Natural killer cell treated with Interleukin-12 subunit alpha and Interleukin-12 subunit beta and Interleukin-15 and Interleukin-18, amount 100 ng/mL, for 72 hours (primary cell): ENCODE measurements at places on chromosomes 2 and 18. TPM values are rescaled to one million over a fixed set of nuclear protein-coding genes. Genes with fewer than 3 reads are reported as not detected.

- no peak for DNase-seq
Measured at GRCh38 chr2:213286161-213286560, 1.9 kb downstream of the SPAG16 start.

DNA sequence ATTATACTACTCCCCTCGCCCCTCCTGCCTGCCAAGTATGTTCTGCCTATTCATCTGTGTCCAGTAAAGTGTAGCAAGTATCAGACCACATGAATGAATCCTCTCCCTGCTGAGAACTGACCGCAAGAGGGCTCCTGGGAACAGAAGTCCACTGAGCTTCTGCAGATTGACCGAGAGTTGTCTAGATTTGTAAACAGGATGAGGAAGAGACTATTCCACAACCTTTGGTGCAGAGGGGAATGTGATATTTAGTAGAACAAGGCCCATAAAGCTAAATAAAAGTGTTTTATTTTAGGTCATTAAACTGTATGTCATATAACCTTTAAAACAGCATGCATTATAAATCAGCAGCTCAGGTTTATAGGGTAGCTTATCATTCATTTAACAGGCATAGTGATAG lies 377.0 kb downstream of the DCC start:
- no peak for DNase-seq

DNA sequence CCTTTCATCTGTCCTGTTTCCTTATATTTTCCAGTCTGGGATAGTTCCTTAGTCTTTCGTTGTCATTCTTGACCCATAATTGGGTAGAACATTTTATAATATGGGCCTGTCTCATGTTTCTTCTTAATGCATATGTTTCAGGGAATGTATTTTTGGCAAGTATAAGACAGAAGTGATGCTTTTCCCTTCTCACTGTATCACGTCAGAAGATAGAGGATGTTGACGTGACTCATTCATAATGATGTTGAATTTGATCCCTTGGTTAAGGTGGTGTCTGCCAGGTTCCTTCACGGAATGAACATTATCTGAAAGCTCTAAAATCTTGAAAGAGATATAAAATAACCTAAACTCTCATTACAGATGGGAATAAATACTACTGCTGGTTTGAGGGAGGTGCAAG lies 18.8 kb downstream of the CDH7 start:
- DNase-seq = no peak

GRCh38 chr18:32588191-32588590 lies 117.5 kb upstream of the GAREM1 start:
- no peak for DNase-seq

GRCh38 chr2:201313362-201313761 lies 43.8 kb downstream of the FLACC1 start:
- no peak for DNase-seq

GRCh38 chr2:237865623-237866041 lies 6.2 kb downstream of the RAMP1 start:
- no peak for DNase-seq

DNA sequence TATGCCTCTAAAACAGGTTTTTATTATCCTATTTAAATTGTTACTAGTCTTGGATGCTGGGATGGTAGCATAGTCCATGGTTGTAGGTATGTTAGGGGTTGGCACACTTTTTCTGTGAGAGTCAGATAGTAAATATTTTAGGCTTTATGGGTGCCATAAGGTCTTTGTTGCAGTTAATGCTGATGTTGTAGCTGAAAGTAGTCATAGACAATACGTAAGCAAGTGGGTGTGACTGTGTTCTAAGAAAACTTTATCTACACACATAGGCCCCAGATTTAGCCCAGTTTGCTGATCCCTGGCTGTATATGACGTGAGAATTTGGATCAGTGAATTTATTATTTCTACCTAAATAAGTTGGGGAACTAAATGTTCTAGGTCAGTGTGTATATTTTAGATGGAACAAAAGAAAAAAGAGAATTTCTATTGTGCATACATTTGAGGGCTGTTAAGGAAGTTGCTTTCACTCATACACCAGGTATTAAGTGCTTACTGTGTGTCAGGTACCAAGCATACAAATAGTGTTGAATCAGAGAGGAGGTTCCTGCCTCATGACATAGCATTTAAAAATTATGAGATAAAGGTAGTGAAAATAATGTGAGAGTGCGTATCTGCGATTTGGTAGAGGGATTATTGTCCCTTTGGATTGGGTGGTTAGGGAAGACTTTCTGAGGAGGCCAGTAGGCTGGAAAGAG lies 39.4 kb downstream of the AGFG1 start:
- DNase-seq = no peak

GRCh38 chr2:99550368-99550767 lies 60.6 kb upstream of the REV1 start:
- DNase-seq = no peak

DNA sequence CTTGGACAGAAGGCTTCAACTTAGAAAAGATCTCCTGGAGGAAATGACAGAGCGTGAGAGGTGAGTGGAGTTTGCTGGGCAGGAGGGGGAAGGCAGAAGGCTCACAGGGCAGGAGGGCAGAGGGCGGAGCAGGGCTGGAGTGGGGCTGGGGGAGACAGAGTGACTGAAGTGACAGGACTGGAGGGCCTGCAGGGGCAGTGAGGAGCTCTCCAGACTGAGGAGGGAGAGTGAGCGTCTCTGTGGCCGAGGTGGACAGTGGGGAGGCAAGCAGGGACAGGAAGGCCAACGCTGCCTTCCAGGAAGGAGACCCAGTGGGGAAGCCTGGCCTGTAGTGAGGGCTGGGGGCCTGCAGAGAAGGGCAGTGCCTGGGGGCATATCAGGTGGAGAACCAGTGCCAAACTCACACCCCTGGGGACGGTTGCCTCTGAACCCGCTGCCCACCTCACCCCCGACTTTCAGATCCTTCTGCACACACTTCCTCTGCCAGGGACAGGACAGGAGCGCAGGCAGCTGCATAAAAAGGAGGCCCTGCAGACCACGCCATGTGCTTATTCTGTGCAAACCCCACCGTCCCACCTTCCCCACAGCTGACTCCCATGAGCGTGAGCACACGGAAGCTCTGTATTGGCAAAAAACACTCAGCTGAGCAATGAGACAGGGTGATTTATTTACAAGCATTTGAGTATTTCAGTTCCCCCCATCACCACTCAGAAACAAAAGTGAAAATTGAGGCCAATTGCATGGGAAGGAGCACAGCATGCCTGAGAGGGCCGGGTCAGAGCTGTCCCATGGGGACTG lies 244.3 kb downstream of the FAM210A start:
- DNase-seq = no peak

The CIB4 gene
- not detected for total RNA-seq

The MC2R gene
- total RNA-seq = not detected

The RAB31 gene
- 6.9 TPM for total RNA-seq

The ICA1L gene
- total RNA-seq = 9.7 TPM
